Epithelial cell of prostate (primary cell): ENCODE measurements at places on chromosomes 1 and 21.

DNA sequence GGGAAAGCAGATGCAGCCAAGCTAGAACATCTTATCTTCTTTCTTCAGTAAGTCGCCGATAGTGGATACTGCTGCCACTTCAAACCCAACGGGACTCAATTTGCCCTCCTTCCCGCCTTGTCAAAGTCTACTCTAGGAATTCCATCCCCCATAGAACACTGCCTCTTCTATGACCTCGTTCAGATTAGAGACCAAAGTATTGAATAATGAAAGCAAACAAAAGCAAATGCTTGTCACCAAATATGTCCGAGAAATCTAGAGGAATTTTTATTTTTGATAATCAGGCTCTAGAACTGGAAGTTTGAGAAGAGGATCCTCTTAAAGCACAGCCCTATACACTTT, 853 bp upstream of the RRAGC start:
- no peak for DNase-seq

DNA sequence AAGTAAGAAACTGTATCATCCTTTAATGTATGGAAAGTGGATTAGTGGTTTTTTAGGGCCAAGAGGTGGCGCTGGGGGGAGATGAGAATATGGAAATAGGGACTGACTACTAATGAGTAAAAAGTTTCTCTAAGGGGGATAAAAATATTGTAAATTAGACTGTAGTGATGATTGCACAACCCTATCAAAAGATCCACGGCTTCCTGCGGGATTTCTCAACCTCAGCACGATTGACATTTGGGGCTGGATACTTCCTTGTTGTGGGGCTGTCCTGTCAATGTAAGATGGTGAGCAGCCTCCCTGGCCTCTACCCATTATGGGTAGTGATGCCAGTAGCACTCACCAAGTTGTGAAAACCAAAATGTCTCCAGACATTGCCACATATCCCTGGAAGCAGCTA, 36.0 kb upstream of the PRDM2 start:
- no peak for DNase-seq

- no peak for DNase-seq
Observed at GRCh38 chr1:200213392-200213791, 185.9 kb downstream of the NR5A2 start.

GRCh38 chr1:241225741-241226140, 131.3 kb downstream of the RGS7 start:
- DNase-seq, result no peak

GRCh38 chr1:239761509-239761908, 330.2 kb upstream of the FMN2 start:
- DNase-seq, result no peak

- no peak for DNase-seq
Observed at GRCh38 chr1:185559151-185559550, 175.0 kb upstream of the HMCN1 start.

GRCh38 chr1:20850021-20850420, 62.9 kb upstream of the HP1BP3 start:
- no peak for DNase-seq

- DNase-seq, result no peak
Observed at GRCh38 chr1:15154480-15155036, 1.0 kb downstream of the TMEM51 start.

DNA sequence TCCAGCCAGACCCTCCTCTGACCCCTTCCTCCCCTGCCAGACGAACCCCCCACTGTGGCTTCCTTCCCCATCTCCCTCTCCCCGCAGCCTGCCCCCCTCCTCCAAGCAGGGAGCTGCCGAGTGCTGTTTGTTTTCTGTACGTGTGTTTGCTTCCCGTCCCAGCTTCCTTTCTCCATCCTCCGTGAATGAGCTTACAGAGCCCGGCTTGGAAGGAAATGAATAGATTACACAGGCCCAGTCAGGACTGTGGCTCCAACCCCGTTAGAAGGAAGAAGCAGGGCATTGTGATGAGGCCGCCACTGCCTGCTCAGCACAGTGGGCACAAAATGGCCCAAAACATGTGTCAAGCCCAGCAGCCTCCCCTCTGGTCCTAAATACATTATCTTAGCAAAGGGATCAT, 123.2 kb downstream of the IGSF21 start:
- no peak for DNase-seq

DNA sequence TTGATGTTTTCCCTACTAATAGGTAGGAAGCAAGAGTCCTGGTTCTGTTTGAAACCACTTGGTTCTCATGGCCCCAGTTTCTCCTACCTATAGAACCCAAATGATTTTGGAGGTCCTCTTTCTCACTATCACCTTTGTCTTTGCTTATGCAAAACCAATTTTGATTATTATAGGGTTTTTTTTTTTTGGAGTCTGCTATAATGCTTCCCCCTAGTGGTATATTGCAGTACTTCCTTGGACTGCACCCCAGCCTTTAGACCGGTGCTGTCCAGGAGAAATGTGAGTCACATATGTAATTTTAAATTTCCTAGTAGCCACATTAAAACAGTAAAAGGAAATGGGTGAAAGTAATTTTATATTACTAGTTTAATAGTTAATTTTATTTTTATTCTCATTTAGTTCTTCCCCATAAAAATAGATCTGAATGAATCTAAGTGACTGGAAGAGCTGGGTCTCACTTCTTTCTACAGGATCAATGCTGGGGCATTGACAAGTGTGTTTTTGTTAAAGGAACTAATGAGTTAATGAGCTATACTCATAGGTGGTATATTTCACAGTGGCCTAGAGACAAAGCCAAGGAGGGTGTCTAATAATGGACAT, 10.6 kb downstream of the FCMR start:
- no peak for DNase-seq

DNA sequence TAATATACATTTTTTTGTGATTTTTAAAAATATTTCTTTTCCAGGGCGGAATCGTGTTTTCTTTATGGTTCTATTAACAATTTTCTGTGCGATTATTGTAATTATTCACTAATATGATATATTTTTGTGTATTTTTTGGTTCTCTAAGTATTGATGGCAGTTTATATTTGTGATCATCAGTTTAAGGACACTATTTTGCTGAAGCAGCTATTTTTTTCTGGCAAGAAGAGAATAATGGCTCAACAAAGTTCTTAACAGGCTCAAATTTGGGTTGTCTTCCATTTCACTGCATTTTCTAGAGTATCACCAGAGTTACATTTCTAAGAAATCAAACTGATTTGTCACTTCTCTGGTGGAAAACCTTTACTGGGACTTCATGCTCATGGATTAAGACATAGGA, 178.4 kb downstream of the HS2ST1 start:
- DNase-seq, result no peak

GRCh38 chr1:221098471-221099405, 219.5 kb downstream of the HLX start:
- DNase-seq, result no peak

GRCh38 chr1:21904454-21904703, 32.7 kb downstream of the HSPG2 start:
- no peak for DNase-seq

DNA sequence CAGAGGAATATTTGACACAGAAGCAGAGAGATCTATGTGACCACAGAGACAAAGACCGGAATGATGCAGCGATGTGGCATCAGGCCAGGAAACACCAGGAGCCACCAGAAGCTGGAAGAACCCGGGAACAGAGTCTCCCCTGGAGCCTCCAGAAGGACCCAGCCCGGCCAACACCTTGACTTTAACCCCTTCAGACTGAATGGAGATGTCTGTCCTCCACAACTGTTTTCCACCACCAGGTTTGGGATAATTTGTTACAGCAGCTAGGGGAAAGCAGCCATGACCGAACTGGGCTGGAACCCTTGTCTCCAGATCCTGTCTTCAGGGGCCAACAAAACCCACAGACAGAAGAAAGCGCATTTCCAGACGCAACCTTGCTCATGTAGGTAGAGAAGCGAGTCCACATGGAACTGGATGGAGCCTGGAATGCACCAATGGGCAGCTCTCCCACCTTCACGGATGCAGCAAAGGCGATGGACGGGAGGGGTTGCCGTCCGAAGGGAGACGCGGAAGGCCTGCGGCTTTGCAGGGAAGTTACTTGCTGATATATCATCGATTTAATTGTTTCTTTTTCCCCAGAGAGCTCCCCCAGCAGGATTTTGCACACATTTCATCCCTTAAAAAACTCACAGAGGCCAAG, 396.6 kb downstream of the NPHP4 start:
- no peak for DNase-seq

- DNase-seq, result peak; percentile 52
Observed at GRCh38 chr1:68331117-68331865, 99.0 kb upstream of the WLS start.
